Glomerular endothelial cell (primary cell): ENCODE measurements at places on chromosomes 1 and 21.

DNA sequence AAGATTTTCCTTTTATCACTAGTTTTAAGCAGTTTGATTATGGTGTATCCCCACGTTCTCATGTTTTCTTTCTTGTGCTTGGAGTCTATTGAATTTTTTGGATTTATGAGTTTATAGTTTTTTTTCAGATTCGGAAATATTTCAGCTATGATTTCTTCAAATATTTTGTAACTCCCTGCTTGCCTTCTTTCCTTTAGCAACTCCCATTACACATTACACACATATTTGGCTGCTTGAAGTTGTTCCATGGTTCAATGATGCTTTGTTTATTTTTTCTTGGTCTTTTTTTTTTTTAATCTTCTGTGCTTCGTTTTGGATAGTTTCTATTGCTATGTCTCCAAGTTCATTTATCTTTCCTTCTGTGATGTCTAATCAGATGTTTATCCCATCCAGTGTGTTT, 48.5 kb upstream of the WARS2 start:
- DNase-seq: no peak

- no peak for DNase-seq
These were observed 40.3 kb upstream of the RUNX3 start for GRCh38 chr1:24970399-24970753.

- DNase-seq: no peak
These were observed 27.9 kb downstream of the HIVEP3 start for GRCh38 chr1:41890825-41891198.

GRCh38 chr21:39141502-39141901, 41.7 kb downstream of the PSMG1 start:
- no peak for DNase-seq

DNA sequence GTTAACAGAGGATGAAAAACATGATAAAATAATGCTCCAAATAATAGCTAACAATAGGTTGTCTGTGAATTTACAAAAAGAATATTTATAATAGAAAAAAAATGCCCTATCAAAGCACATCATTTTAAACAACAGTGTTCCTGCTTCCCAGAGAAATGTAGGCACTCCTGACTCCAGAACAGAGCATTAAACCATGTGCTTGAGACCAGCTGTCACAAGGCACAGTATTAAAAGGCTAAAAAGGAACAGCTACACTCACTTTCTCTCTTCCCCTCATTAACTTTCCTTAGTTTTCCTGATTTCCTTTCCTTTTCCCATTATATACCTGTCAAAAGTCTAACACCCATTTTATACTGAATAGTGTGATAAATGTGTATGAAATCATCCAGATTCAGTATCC, 10.9 kb downstream of the VAV3 start:
- DNase-seq: no peak

- no peak for DNase-seq
These were observed 355.8 kb downstream of the AMY1C start for GRCh38 chr1:104105465-104105864.

GRCh38 chr1:164466001-164466421, 93.0 kb upstream of the PBX1 start:
- DNase-seq: no peak

DNA sequence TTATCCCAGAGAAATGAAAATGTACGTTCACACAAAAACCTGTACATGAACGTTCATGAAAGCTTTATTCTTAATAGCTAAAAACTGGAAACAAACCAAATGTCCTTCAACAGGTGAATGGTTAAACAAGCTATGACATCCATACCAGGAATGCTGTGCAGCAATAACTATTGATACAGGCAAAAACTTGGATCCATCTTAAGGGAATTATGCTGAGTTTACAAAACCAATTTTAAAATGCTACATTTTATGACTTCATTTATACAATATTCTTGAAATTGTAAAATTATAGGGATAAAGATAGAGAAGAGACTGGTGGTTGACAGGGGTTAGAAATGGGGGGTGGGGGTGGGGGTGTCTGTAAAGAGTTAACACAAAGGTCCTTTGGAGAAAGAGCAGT, 280.3 kb downstream of the TGFB2 start:
- DNase-seq: no peak
